ENCODE measurements at places on chromosomes 7 and 10.

GRCh38 chr7:78879206-78879605 lies 574.3 kb downstream of the MAGI2 start:
- no peak for DNase-seq

DNA sequence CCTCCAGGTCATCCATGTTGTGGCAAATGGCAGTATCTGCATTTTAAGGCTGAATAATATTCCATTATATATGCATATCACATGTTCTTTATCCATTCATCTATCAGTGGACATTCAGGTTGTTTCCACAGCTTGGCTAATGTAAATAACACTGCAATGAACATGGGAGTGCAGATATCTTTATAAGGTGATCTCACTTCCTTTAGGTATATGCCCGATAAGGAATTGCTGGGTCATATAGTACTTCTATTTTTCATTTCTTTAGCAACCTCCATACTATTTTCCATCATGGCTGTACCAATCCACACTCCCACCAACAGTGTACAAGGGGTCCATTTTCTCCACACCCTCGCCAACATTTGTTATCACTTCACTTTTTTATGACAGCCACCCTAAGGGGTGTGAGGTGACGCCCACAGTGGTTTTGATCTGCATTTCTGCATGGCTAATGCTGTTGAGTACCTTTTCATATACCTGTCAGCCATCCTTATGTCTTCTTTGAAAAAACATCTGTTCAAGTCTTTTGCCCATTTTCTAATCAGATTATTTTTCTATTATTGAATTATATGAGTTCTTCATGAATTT lies 18.9 kb downstream of the ABI1 start:
- DNase-seq = no peak

DNA sequence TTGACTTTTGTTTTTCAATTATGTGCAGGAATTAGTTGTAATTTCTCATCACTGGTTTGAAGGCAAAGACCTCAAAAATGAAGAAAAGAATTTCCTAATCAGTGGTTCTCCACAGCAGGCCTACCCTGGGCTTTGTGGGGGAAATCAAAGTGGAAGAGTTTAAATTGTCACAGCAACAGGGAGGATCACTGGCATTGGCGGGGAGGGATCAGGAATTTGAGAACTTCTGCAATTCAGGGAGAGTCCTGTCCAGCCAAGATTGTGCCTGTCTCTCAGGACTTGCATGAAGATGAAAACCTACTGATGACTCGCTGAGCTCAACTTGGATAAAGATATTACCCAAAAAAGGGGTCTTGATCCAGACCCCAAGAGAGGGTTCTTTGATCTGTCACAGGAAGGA lies 70.1 kb downstream of the HACD1 start:
- no peak for DNase-seq

DNA sequence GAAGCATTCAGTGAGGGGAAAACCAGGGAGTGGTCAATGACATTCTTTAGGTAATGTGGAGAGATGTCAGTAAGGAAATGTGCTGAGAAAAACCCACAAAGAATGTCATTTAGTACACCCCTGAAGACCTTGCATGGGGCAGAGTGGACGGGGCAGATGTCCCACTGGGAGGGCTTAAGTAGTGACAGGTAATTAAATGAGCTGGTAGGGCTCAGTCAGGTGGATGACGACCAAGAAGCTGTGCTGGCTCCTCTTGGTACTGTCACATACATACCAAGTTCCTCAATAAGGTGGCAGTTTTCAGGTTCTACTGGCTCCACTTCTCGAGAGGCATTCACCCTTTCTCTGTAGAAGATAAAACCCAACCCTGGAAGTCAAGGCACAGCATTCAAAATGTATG lies 1.8 kb downstream of the PON3 start:
- DNase-seq = no peak

- DNase-seq = no peak
Observed at GRCh38 chr7:45192621-45193041, 35.0 kb downstream of the RAMP3 start.

GRCh38 chr10:120400601-120401000 lies 56.4 kb upstream of the PLPP4 start:
- DNase-seq = no peak

GRCh38 chr7:122885583-122886356 lies 490 bp downstream of the CADPS2 start:
- no peak for DNase-seq

DNA sequence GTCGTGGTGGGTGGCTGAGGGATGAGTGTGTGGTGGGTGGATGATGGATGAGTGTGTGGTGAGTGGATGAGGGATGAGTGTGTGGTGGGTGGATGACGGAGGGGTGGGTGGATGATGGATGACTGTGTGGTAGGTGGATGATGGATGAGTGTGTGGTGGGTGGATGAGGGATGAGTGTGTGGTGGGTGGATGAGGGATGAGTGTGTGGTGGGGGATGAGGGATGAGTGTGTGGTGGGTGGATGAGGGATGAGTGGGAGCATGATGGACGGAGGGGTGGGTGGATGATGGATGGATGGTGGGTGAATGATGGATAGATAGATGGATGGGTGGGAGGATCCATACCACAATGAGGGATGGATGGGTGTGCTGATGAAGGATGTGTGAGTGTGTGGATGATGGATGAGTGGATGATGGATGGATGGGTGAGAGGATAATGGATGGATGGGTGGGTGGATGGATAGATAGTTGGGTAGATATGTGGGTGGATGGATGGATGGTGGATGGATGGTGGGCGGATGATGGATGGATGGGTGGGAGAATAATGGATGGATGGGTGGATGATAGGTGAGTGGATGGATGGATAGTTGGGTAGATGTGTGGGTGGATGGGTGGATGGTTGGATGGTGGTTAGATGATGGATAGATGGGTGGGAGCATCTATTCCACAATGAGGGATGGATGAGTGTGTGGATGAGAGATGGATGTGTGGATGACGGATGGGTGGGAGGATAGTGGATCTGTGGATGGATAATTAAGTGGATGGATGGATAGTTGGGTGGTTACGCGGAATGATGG lies 266.8 kb downstream of the CELF2 start:
- no peak for DNase-seq

DNA sequence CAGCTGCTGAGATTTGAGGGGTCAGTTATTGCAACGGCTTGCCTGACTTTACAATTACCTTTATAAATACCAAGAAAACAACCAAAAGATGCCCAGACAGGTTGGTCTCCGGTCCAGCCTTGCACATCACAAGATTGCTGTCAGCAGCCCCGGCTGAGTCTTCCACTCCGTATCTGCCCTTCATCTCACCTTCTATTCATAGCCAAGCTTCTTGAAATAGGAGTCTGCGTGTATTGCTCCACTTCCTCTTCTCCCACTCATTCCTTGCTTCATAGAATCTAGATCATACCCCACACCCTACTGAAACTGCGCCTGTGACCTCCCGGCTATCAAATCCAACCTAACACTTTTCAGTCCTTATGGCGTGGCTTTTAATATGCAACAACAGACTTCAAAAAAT lies 31.1 kb upstream of the USP6NL start:
- no peak for DNase-seq

GRCh38 chr10:129945064-129945463 lies 19.0 kb downstream of the EBF3 start:
- DNase-seq = no peak

GRCh38 chr10:110647136-110647430 lies 2.9 kb downstream of the RBM20 start:
- no peak for DNase-seq

DNA sequence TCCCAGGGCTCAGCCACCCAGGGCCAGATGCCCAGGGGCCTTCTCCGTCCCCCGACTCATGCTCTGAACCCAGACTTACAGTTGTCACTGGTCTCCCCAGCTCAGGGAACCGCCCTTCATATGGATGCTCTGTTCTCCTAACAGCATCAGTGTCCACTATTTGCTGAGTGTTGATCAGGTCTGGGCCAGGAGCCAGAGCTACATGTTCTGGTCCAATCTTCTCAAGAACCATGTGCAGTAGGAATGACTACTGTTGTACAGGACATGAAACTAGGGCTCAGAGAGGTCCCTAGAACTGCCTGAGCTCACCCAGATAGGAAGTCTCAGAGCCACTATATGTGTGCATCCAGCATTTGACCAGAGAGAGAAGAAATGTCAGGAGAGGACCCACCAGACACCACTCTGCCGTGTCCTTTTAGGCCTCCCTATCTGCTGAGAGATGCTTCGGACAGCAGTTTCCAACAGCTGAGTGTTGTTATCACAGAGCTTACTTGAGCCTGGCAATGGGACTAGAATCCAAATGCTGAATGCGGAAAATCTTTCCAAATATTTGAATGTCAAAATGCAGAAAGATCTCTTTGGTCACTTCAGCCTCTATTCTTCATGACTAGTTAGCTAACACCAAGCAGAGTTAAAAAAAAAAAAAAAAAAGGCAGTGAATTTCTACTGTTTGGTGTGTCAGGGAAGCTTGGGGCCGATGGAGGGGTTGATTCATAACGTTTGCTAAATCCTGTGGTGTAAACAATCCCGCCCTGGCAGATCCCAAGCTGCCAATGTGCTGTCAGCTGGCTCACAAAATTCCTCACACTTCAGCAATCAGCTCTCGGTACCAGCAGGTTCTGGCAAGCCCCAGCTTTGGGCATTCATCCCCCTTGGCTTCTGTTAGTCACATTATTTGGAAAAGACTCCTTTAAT lies 246.1 kb downstream of the TNS3 start:
- DNase-seq = no peak

- DNase-seq = no peak
Observed at GRCh38 chr10:13416760-13417159, 68.7 kb upstream of the SEPHS1 start.

DNA sequence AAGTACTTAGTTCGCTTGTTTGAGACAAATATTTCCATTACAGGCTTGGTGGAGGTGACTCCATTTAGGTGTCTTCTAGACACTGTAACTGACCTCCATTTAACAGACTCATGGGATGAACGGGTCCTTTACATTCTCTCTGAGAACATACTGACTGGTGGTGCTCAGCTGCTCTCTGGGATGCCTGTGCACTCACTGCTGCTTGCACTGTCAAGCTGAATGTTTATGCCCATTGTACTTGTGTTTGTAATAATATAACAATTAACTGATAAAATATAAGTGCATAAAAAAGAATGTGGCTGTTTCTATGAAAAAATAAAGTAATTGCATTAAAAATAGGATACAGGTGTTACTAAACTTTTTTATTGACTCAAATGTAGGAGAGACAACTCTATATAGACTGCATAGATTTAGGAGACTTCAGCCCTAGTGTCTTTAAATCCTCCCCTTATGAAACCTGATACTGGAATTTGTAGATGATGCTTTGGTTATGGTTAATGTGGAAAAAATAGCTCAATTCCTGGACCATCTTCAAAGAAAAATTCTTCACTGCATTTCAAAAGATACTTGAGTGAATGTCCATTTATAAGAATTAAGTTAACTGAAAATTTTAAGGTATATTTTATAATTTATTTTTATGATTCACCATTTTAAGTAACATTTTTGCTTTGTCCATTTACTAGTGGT lies 85.4 kb downstream of the CDK14 start:
- no peak for DNase-seq

GRCh38 chr10:43027331-43027955 lies 49.4 kb upstream of the RET start:
- no peak for DNase-seq

GRCh38 chr7:19772841-19773760 lies at the start of gene TMEM196:
TMEM196 (minus strand) TSS chr7:19773617; CDS start chr7:19772696, 921 bp downstream.
- no peak for DNase-seq

All from activated CD4-positive, alpha-beta T cell treated with anti-CD3 and anti-CD28 coated beads, Interleukin-2, amount 10 ng/mL, durations not matched to agents 7 days and 5 days (primary cell).